ENCODE measurements at places on chromosomes 5 and 9. TPM values are rescaled to one million over a fixed set of nuclear protein-coding genes. Genes with fewer than 3 reads are reported as not detected.

DNA sequence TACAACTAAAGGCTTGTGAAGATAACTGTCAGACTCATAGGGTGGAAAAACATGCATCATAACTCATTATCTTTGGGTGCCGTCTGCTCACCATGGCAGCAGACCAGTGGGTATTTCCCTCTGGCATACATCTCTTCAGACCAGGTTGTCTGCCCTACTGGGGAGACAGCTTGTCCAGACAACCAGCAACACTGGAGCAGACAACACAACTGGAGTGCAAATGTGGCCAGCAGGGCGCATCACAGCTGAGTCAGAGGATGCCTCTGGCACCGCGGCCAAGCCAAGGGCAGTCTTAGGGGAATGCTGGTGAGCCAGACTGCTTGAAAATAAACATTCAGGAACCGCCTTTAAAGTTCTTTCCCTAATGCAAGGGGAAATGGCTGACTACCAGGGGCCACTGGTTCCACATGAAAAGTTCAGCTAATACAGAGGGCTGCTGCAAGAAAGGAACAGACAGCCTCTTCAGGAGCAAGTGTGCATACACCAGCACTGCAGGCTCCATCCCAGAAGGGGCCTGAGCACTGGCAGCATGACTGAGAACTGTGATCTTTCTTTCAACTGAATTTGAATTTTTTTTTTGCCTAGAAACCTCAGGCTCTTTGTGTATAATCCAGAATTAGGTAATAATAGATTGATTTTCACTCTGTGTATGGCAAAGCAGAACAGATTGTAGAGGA is 77.3 kb downstream of the MAMDC2 start:
- no peak overlapping the region for H3K4me3 ChIP-seq
- H3K27ac ChIP-seq: peak overlapping the region; percentile 33
- H3K4me1 ChIP-seq: no peaks in the 10 kb centered on the region
- no peaks in the 10 kb centered on the region for H3K36me3 ChIP-seq

DNA sequence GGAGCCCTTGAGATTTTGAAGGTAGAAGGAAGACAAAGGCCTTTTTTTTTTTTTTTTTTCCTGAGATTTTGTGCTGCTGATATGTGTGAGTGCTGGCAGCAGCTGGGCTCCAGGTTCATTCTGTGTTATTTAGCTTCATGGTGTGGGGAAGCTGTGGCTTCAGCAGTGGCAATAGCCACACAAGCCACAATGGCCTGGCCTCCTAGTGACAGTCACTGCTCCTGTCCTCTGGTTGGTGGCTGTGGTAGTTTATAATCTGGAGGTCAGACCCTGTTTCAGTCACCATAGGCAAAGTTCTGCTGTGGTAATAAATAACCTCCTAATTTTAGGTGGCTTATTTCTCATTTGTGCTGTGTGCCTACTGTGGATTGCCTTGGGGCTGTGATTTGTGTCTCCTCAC is 28.2 kb upstream of the GPR151 start:
- H3K4me1 ChIP-seq: no peaks in the 10 kb centered on the region
- H3K4me3 ChIP-seq: no peak overlapping the region
- no peak overlapping the region for H3K27ac ChIP-seq
- no peaks in the 10 kb centered on the region for H3K27me3 ChIP-seq
- no peak for DNase-seq

The ITGA1 gene
- 127 TPM for total RNA-seq

The IFNA2 gene
- total RNA-seq: not detected

DNA sequence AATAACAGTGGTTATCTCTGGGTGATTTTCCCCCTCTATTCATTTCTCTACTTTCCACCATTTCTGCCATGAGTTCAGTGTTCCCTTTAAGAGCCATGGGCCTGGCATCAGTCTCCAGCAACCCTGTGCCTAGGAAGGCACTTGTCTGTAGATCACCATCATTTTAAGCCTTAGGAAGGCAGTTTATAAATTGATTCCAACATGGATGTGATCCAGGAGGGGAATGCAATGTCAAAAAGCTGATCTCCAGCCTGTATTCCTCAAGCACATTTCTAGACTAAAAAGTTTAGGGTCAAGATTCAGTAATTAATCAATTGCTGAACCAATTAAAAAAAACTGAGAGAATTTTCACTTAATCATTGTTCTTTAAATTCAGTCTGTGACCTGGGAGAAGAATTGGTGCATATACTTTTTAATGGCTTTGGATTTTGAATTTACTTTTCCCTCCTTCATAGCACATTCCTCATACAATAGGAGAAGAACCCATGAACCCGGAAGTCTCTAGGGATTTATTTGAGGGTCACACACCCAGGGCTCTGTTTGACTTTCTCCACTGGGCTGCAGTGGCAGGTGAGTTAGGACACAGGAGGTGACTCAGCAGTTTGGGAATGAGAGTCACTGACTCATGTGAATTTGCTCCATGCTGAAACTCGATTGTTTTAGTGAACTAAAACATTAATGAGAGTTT is 6.1 kb upstream of the ERMP1 start:
- no peak overlapping the region for H3K4me3 ChIP-seq
- no peak for DNase-seq
- no peak overlapping the region for H3K27ac ChIP-seq
- H3K27me3 ChIP-seq: no peaks in the 10 kb centered on the region
